ENCODE measurements at places on chromosomes 1 and 21.

GRCh38 chr21:29323189-29323588 is 24.5 kb downstream of the BACH1 start:
- DNase-seq: no peak

DNA sequence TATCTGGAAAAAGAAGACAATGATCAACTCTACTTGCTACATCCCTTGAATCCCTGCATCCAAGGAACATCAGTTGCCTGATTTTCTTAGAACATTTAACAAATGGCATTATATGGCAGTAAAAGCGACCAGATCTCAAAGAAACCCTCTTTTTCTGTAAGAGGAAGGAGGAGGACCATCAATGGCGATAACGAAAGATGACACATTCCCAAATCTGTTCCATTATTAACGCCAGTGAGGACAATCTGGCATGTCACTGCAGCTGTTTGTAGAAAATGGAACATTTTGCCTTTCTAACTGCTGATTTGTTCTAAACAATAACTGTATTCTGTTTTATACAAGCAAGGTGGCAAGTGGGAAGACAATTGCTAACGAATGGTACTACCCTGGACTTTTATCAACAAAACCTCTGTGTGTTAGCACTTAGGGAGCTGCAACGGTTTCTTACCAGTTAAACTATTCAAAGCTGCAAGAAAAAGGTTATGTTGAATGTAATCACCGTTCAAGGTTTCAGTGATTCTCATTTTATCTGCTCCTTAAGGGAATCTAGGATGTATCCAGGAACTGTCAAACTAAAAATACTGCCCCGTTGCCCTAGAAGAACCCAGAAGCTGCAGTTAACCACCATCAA is 251.9 kb downstream of the SDCCAG8 start:
- no peak for DNase-seq

GRCh38 chr1:79188337-79188736 is 181.8 kb upstream of the ADGRL4 start:
- DNase-seq: no peak

DNA sequence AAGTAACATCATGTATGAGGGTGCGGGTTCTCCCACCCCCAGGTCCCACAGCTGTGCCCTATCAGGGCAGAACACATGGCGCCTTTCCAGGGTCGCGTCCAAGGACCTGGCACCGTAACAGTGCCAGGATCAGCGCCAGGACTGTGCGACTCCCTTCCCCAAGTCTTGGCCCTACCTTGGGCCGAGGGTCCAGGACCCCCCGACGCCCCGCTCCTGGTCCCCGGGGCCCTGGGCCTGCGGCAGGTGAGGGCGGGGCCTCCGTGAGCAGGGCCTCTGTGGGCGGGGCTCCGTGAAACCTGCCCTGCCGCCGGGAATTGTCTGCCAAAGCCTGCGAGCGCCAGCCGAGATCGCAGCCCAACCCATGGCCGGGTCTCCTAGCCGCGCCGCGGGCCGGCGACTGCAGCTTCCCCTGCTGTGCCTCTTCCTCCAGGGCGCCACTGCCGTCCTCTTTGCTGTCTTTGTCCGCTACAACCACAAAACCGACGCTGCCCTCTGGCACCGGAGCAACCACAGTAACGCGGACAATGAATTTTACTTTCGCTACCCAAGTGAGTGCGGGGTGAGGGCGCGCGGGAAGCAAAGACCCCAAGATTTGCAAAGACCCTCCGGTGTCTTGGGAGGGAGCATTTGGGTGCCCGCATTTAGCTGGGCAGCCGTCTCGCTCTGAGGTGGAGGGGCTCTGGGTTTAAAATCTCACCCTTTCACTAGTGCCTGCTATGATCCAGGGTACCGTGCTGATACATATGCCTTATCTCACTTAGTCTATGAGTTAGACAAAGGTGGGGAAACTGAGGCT is at the start of gene RHBG:
RHBG (plus strand) TSS at position 323 of the 796 bp plus-strand sequence; CDS start at position 362, 39 bp downstream.
- no peak for DNase-seq

DNA sequence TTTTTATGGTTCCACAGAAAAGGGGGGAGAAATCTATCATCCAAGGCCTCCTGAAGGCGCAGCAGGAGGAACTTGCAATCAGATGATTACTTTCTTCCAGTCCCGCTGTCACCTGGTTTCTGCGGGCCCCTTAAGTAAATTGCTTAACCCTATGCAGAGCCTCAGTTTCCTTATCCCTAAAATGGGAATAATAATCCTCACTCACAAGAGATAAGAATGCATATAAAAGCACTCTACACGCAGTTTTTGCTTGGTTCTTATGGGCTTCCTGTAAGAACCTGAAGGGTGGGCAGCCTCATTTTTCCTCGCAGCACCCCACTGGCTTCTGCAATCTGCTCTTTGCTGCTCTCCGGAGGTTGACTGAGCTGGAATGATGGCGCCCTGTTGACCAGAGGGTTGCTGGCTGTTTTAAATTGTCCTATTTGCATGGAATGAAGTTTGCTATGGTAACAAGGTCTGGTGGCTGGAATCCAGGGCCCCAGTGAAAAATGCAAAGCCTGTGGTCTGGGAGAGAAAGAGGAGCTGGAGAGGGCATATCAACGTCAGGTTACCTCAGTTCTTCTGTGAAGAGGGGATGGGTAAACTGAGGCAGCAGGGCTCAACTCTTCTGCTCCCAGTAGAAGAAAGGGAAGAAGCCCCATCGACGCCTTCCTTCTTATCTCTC is 1.0 kb upstream of the KAZN start:
- no peak for DNase-seq

DNA sequence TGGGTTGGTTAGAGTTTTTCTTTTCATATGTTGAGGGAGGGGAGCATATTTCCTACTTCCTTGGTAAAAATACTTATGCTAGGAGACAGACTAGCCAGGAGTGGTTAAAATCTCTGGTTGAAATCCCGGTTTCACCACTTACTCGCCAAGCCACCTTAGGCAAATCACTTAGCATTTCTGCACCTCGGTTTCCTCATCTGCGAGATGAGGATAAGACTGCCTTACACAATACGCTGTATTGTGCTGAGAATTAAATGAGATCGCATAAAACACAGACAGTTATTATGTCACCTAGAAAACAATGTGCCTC is 1.4 kb downstream of the IFFO2 start:
- DNase-seq: no peak

- DNase-seq: no peak
Observed at GRCh38 chr1:229059671-229060539, 211.0 kb upstream of the RAB4A start.

DNA sequence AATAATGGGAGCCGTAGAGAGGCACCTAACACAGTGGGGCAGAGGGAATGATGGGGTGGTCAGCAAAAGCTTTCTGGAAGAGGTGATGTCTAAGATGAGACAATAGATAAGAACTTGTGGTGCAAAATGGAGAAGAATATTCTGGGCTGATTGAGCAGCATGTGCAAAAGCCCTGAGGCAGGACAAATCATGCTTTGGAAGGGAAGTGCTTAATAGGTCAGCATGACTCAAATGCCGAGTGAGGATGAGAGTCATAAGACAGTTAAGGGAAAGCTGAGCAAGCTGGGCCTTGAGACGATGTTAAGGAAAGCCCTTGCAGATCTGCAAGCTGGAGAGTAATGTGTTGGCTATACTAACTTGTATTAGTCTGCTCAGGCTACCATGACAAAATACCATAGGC is 37.3 kb upstream of the ASB17 start:
- no peak for DNase-seq

GRCh38 chr1:227892489-227893299 is 55.0 kb downstream of the WNT9A start:
- DNase-seq: no peak

DNA sequence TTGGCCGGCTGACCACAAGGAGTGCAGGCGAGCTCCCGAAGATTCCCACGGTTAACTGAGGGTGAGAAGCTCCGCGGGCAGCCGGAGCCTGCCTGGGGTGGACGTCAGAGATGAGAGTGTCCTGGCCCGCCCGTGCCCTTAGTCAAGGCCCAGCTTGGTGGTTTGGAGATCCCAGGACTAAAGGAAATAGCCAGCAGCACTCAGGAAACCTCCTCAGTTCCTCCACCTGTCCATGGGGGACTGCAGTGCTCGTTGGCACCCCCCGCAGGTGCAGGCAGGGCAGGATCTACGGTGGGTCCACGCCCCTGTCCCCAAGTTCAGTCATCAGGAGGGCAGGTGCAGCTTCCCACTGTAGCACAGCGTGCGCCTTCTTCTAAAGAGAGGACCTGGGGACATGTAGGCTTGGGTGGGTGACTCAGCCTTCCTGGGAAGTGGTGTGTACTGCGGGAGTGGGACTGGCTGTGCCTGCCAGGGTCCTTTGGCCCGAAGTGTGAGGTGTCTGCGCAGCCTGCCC is 32.5 kb downstream of the SLX9 start:
- DNase-seq: no peak

DNA sequence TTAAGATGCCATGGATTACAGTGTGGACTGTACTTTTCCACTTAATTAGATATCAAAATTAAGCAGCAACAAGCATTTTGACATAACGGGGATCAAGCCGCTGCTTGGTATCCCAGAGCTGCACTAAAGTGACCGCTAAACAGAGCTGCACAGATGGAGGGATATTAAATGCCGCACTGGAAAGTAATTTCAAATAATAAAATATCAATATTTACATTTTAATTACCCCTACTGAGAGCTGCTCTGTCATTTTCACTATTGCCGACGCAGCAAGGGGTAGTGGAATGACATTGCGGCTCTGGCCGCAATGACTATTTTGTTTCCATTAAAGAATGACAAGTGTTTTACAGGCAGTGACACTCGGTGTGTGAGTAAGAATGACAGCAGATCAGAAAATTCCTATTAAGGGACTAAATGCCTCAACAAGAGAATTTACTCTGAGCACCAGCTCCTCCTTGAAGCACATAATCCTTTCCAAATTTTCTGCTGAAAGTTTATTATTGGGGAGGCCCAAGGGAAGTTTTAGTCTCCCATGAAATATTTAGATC is 109.1 kb upstream of the USH2A start:
- no peak for DNase-seq

- no peak for DNase-seq
Observed at GRCh38 chr21:34875830-34876229, 173.3 kb downstream of the RUNX1 start.

DNA sequence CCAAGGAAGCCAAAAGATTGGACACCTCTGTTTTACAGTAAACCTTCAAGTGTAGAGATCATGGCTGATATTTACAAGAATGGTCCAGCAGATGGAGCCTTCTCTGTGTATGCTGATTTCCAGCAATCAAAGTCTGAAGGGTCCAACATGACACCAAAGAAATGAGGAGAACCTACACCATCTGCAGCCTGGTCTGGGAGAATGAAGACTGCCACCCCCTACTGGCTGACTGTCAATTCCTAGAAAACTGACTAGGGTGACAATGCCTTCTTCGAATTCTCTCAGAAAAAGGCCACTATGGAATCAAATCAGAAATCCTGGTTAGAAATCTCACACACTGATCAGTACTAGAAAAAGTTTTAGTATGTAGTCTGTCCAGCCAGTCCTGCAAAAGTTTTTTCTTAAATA is 83.3 kb downstream of the CDC42BPA start:
- no peak for DNase-seq

DNA sequence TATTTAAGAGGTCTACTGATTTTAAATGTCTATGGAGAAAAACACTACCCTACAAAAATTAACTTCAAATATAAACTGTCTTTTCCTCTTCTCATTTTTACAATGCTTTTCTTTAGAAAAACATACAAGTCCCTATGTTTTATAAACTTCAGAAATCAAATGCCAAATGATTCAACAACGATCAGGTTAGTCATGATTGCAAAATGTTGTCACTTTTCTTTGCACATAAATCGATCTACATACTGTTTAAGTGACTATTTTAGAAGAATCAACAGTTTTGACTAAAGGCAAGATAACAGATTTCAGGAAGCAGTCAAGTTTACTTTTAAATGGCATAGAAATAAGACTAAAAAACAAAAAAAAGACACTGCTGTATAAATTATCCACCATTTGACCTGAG is 168.7 kb downstream of the GPATCH2 start:
- no peak for DNase-seq

GRCh38 chr1:34002810-34003209 is 138.9 kb downstream of the HMGB4 start:
- no peak for DNase-seq

- DNase-seq: no peak
Observed at GRCh38 chr1:55073187-55073916, 34.0 kb downstream of the PCSK9 start.

DNA sequence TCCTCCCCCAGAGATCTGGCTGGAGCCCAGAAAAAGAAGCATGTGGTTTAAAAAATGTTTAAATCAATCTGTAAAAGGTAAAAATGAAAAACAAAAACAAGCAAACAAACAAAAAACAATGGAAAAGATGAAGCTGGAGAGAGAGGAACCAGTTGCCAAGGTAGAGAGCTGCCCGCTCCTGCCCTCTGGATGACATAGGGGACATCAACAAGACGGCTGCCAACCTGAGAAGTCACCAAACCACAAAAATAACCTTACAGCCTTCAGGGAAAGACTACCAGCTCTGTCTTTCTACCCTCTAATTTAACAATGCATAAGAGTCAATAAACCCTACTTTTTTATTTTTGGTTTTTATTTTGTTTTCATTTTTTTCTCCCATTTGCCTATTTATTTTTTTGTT is 8.5 kb upstream of the IPO9 start:
- DNase-seq: no peak

GRCh38 chr1:7902478-7903085 is 38.1 kb downstream of the TNFRSF9 start:
- peak; percentile 19 for DNase-seq

GRCh38 chr1:75338616-75339483 is 204.7 kb downstream of the LHX8 start:
- no peak for DNase-seq

All from effector memory CD4-positive, alpha-beta T cell (primary cell).